ENCODE measurements at places on chromosomes 7 and 10.

DNA sequence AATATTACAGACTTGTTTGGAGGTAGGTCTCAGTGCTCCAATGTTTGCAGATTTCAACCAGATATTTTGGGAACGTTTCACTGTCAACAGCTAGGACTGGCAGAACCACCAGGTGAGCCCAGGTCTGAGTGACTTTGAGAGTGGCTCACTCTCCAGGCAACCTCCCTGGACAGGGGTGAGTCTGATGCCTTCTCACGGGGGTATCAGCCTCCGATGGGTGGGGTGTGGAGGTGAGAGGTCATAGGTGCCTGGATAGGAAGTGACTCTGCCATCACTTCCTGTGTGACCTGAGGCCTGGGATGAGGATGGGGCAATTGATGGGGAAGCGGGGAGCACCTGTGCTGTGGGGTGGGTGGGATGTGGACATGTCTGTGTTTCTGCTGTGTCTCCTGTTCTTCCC is 4.6 kb downstream of the AZGP1 start:
- H3K27me3 ChIP-seq, result no peaks in the 10 kb centered on the region
- H3K4me3 ChIP-seq, result no peak overlapping the region
- no peak overlapping the region for H3K27ac ChIP-seq
- H3K36me3 ChIP-seq, result no peaks in the 10 kb centered on the region
- no peak for DNase-seq
- H3K4me1 ChIP-seq, result no peaks in the 10 kb centered on the region

GRCh38 chr7:135448753-135449152 is 61.1 kb downstream of the CNOT4 start:
- H3K36me3 ChIP-seq, result no peaks in the 10 kb centered on the region
- no peaks in the 10 kb centered on the region for H3K4me1 ChIP-seq
- DNase-seq, result peak; percentile 25
- no peak overlapping the region for H3K4me3 ChIP-seq
- H3K27me3 ChIP-seq, result no peaks in the 10 kb centered on the region

DNA sequence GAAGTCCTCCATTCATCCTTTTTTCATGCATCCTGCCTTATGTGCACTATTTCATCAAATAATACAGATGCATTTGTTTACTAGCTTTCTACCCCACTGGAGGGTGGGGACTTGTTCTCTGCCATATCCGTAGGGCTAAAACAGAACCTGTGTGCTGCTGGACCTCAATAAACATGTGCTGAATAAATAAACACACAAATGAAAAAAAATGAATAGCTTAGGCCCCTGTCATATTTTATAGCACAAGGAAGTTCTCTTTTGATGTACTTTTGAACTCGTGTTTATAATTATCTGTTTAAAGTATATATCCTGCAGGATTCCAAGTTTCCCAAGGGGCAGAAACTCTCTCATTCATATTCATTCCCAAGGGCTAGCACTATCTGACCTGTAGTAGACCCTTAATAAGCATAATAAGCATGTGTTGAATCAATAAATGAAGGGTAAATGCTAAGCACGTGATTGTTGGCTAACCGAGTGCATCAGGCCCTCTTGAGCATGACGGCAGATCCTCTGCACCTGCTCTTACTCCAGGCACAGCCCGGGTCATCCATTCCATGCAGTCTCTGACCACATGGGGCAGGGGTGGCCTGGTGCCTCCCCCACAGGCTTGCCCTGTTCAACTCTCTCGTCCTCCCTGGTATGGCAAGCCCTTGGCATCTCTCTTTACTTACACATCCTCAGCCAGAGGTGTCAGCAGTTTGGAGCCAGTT is 474.1 kb upstream of the ZMIZ1 start:
- H3K4me3 ChIP-seq, result no peak overlapping the region
- no peaks in the 10 kb centered on the region for H3K4me1 ChIP-seq
- no peak for DNase-seq
- H3K27ac ChIP-seq, result no peak overlapping the region
- no peaks in the 10 kb centered on the region for H3K36me3 ChIP-seq

DNA sequence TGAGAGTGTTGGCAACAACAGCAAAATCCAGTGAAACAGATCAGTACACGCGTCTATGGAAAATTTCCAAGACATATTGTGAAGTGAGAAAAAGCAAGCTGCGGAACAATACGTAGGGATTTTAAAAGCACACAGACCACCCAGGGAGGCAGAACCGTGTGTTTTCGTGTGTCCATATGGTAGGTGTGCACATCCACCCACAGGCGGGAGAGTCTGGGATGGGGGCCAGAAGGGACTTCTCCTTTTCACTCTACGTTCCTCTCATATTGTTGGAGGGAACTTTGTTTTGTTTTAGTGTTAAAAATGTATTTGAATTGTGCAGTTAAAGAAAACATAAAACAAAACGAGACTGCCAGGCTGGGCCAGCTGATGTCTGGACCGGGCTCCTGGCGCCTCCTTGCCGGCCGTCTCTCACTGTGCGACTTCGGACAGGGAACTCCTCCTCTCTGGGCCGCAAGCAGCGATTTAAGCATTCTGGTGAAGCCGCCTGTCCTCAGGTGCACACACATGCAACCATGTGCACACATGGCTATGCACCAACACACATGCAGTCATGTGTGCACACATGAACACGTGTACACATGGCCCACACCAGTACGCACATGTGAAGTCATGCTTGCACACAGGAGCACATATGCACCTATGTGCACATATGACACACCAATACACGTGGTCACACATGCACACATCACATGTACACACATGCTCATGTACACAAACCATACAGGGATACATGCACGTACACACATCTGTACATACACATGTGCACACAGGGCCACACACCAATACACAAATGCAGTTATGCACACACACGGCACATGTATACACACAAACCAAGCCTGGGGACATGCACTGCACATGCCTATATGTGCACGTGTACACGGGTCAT is 141.1 kb downstream of the ELFN1 start:
- H3K36me3 ChIP-seq, result no peaks in the 10 kb centered on the region
- H3K4me1 ChIP-seq, result no peaks in the 10 kb centered on the region
- no peak for DNase-seq
- H3K27ac ChIP-seq, result no peak overlapping the region
- H3K27me3 ChIP-seq, result no peaks in the 10 kb centered on the region

- H3K4me3 ChIP-seq, result no peak overlapping the region
- peaks cover 12% of the 10 kb centered on the region for H3K4me1 ChIP-seq
- no peak overlapping the region for H3K27ac ChIP-seq
Measured at GRCh38 chr7:44849885-44850544, 2.1 kb upstream of the H2AZ2 start.

- no peak overlapping the region for H3K4me3 ChIP-seq
- no peaks in the 10 kb centered on the region for H3K27me3 ChIP-seq
- no peaks in the 10 kb centered on the region for H3K36me3 ChIP-seq
- peak overlapping the region; percentile 70 for H3K27ac ChIP-seq
Measured at GRCh38 chr7:18426564-18427226, 68.9 kb upstream of the HDAC9 start.

DNA sequence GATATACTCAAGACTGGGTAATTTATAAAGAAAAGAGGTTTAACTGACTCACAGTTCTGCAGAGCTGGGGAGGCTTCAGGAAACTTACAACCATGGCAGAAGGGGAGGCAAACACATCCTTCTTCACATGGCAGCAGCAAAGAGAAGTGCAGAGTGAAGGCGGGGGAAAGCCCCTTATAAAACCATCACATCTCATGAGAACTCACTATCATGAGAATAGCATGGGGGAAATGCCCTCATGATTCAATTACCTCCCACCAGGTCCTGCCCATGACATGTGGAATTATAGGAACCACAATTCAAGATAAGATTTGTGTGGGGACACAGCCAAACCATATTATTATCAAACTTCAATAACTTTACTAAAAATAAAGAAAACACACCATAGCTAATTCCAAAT is 30.4 kb upstream of the JAZF1 start:
- no peak overlapping the region for H3K4me3 ChIP-seq
- no peak for DNase-seq
- peaks cover 19% of the 10 kb centered on the region for H3K4me1 ChIP-seq
- no peaks in the 10 kb centered on the region for H3K27me3 ChIP-seq
- H3K36me3 ChIP-seq, result no peaks in the 10 kb centered on the region
- no peak overlapping the region for H3K27ac ChIP-seq

GRCh38 chr10:96439725-96440124 is 74.0 kb downstream of the TLL2 start:
- H3K27ac ChIP-seq, result no peak overlapping the region
- no peaks in the 10 kb centered on the region for H3K4me1 ChIP-seq
- no peak overlapping the region for H3K4me3 ChIP-seq
- H3K27me3 ChIP-seq, result no peaks in the 10 kb centered on the region

- DNase-seq, result no peak
- H3K4me3 ChIP-seq, result no peak overlapping the region
- H3K27ac ChIP-seq, result no peak overlapping the region
- H3K4me1 ChIP-seq, result no peaks in the 10 kb centered on the region
- peaks cover 9% of the 10 kb centered on the region for H3K36me3 ChIP-seq
- no peaks in the 10 kb centered on the region for H3K27me3 ChIP-seq
Measured at GRCh38 chr7:6156734-6157133, 115.7 kb downstream of the CYTH3 start.

GRCh38 chr7:2163600-2164555 is 68.9 kb downstream of the MAD1L1 start:
- no peak for DNase-seq
- H3K27me3 ChIP-seq, result no peaks in the 10 kb centered on the region
- H3K27ac ChIP-seq, result no peak overlapping the region
- no peak overlapping the region for H3K4me3 ChIP-seq
- no peaks in the 10 kb centered on the region for H3K4me1 ChIP-seq
- H3K36me3 ChIP-seq, result no peaks in the 10 kb centered on the region

DNA sequence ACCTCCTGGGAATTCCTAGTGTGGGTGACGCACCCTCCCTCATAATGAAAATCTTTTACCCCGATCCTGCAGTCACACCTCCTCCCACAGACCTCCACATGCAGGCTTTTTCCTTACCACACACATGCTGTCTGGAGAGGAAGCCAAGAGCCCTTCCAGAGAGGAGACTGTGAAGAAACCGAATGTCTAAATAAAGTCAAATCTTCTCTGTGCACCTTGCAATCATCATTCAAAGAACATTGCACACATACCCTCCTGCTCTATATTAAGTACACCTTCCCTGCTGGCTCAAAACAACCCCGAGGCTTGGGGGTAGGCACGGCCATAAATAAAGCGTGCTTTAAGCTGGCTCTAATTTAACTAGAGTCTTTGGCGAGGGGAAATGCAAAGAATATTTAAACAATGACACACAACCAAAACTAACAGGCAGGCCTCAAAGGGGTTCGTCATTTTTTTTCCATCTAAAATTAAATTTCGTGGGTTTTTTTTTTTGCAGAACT is 34.9 kb downstream of the CALML3 start:
- no peak overlapping the region for H3K4me3 ChIP-seq
- no peaks in the 10 kb centered on the region for H3K27me3 ChIP-seq
- H3K4me1 ChIP-seq, result peaks cover 16% of the 10 kb centered on the region
- peak overlapping the region; percentile 10 for H3K27ac ChIP-seq
- peak; percentile 57 for DNase-seq
- no peaks in the 10 kb centered on the region for H3K36me3 ChIP-seq

DNA sequence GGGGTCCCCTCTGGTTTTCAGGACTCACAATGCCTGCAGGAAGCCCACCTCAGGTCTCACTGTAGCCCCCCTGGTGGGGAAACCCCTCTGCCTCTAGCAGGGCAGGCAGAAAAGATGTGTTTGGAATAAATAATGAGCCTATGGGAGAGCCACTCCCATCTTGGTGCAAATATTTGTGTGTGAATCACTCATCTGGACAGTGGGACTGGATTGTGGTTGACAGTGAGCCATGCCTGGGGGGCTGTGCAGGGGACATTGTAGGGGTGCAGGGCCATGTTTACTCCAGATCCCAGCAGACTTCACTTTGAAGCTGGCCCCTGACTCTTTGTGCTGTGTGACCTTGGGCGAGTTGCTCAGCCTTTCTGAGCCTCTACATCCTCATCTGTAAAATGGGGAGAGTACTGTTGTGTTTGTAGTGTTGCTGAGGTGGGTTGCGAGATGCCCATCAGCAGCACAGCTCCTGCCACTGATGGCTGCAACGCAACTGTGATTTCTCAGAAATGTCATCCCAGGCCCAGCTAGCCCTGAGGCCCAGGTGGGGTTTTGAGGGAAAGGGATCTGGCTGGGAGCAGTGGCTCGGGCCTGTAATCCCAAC is 20.7 kb downstream of the GTF2IRD1 start:
- DNase-seq, result no peak
- H3K4me1 ChIP-seq, result peaks cover 12% of the 10 kb centered on the region
- no peak overlapping the region for H3K27ac ChIP-seq
- no peaks in the 10 kb centered on the region for H3K27me3 ChIP-seq
- no peak overlapping the region for H3K4me3 ChIP-seq

DNA sequence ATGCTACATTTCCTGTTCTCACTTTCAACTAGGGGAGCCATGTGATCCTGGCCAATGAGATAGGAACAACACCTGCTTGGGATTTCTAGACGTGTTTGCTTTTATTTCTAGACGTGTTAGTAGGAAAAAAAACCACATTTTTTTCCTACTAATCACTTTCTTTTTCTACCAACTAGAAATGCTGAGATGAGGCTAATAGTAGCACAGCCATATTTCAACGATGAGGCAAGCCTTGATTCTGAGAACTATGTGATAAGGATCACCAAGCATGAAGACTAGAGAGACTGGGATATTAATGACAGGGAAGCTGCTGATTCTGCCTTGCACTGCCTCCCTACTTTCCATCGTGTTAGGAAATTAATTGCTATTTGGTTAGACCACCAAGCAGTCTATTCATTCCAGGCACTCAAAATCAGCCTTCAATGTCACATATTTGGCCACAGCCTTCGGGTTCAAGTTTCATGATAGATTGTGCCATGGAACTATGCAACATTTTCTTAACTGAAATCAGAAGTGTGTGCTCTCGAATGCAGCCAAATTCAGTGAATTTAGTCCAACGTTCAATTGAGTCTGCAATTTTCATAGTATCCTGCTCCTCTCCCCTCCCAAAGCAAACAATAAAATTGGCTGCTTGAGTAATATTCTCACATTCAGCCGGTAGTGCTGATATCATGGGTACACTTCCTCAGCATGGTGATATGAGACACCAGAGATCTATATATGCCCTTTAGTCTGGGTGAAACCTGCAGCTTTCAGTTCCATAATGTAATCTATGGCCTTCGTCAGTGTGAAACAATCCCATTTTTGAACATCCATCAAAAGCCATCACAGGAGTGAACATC is 98.1 kb downstream of the GPR37 start:
- no peaks in the 10 kb centered on the region for H3K27me3 ChIP-seq
- no peaks in the 10 kb centered on the region for H3K36me3 ChIP-seq
- H3K4me3 ChIP-seq, result no peak overlapping the region
- no peaks in the 10 kb centered on the region for H3K4me1 ChIP-seq
- no peak overlapping the region for H3K27ac ChIP-seq
- DNase-seq, result no peak
